Activated CD8-positive, alpha-beta T cell treated with anti-CD3 and anti-CD28 coated beads for 36 hours (primary cell): ENCODE measurements at places on chromosomes 2 and 18. TPM values are rescaled to one million over a fixed set of nuclear protein-coding genes. Genes with fewer than 3 reads are reported as not detected.

- no peak for DNase-seq
Measured at GRCh38 chr2:47946593-47946992, 40.3 kb upstream of the FBXO11 start.

Gene GCG
- not detected for total RNA-seq

DNA sequence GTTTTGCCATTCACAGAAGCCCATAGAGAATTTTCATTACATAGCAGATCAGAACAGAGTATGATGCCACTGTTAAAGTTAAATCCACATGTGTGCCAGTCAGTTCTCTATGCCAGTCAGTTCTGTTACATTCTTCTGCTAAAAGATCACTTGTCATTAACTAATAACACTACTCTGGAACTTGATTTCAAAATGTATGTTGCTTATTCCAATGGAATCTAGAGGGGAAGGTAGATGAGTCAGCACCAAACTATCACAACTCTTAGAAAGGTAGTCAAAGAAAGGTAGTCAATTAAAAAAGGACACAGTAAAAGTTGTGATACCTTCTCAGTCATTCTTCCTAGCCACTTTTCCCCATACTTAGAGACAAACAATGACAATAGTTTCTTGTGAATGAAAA is 1214.4 kb downstream of the LRP1B start:
- no peak for DNase-seq

Gene LYPD6
- not detected for total RNA-seq

DNA sequence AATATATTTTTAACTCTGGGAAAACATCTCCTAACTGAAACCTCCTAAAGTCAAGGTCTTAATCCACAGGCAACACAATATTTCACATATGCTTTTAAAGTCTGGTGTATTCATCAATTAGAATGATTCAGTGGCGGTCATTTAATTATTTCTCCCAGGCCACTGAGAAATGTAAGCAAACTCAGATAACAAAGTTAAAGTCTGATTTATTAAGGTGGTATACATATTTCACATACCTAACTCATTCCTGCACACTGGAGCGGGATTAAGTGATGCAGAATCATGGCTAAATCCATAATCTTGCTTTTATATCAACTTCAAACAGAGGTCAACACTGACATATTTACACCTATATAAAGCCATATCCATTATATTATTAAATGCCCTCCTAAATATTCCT is 43.7 kb downstream of the FRZB start:
- no peak for DNase-seq

GRCh38 chr2:113248997-113249770 is 29.5 kb downstream of the PAX8 start:
- DNase-seq: peak; percentile 86

Gene COL4A4
- not detected for total RNA-seq
